GM10248 (cell line): ENCODE measurements at places on chromosomes 3 and 15.

DNA sequence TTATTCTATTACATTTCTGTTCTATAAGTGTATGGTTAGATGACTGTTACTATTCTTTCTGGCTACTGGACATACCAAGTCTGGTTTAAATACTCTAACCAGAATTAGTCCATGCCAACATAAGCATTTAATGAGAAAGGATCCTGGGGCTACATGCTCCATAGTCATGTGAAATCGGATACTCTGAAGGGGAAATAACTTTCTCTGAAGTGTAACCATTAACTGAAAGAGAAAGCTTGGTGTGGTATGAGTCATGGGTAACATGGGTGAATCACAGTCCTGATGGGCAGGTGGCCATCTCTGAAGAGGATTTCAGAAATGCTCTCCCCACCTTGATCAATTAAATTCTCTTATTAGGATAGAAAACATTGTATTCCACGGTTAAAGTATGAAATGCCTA lies 69.4 kb downstream of the FHIT start:
- peak; percentile 67 for DNase-seq

DNA sequence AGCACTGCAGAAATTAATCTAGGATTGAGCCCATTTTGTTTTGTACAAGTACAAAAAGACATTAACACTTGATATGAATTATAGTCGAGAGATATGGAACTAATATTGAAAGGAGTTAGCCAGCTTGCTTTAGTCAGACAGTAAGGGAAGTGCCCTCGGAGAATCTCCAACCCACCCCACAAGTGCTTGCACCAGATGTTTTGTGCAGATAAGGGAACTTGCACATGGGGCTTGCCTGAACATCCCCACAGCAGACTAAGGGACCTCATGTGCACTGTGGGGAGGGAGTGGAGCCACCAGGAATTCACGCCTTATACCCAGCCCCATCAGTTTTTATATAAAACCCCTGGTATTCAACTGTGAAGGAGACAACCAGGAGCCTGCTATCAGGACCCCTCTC lies 122.3 kb downstream of the EFHB start:
- DNase-seq = no peak

DNA sequence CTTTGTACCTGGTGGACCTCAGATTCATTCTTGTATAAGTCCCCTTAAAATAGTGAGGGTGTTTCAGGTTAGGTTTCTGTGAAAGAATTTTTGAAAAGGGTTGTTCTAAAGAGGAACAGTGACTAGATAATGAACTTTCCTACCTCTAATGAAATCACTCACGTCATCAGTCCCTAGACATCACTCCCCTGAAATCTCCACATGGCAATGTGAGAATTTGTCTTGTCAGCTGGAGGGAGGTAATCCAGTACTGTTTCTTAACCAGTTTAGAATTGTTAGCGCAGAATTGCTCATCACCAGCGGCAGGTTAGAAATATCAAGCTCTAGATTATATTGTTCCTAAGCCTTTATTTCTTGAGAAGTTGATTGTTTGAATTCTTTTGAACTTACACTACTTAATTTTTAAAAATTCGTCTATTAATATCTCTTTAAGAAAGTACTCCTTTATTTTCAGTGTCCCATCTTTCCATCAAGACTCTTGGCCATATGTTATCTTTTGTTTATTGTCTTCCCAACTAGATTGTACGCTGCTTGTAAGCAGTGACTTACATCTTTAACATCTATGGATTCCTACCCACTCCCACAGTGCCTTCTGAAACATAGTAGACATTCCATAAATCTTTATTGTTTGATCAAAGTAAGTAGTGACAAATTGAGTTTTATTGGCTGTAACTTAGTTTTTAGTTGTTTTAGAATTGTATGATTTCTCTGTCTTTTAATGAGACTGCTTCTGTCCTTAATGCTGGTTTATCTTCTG lies 52.8 kb downstream of the RASA2 start:
- no peak for DNase-seq

DNA sequence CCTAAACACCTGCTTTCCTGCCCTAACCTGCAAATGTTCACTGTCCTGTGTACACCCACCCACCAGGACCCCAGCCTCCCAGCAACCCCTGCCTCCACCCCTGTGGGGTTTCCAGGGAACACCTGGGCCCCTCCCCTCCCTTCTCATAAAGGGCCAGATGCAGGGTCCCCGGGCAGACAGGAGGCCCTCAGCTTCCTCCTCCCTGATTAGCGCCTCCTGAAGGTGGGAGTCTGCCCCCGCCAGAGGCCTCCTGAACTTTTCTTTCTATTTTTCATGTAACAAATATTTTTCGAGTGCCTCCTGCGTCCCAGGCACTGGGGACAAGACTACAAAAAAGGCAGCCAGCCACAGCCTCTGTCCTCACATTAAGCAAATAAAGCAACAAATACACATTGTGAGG lies 135.4 kb upstream of the LINGO1 start:
- DNase-seq = no peak
